ENCODE measurements at places on chromosomes 1 and 21. TPM values are rescaled to one million over a fixed set of nuclear protein-coding genes. Genes with fewer than 3 reads are reported as not detected.

DNA sequence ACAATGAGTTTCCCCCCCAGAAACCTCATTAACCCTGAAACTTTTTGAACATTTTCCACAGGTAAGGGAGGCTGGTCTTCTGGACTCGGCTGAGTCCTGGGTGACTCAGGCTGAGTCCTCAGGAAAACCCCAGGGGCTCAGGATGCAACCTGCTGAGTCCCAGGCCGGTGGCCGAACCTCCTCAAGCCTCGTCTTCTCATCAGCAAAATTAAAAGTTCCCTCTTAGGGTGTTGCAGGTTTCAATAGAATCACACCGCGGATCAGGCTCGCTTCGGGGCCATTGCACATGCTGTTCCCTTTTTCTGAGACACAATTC is 35.0 kb upstream of the GRHL3 start:
- DNase-seq = no peak

GRCh38 chr1:35854989-35855700 is 27.9 kb upstream of the AGO1 start:
- DNase-seq = no peak

- no peak for DNase-seq
Measured at GRCh38 chr1:65084066-65084465, 63.9 kb upstream of the AK4 start.

Gene CFAP74
- 0.57 TPM for polyA plus RNA-seq

Gene FCRL4
- polyA plus RNA-seq = not detected
